ENCODE measurements at places on chromosomes 3 and 15.

GRCh38 chr3:8658306-8659212 lies 14.0 kb upstream of the SSUH2 start:
- DNase-seq = no peak

DNA sequence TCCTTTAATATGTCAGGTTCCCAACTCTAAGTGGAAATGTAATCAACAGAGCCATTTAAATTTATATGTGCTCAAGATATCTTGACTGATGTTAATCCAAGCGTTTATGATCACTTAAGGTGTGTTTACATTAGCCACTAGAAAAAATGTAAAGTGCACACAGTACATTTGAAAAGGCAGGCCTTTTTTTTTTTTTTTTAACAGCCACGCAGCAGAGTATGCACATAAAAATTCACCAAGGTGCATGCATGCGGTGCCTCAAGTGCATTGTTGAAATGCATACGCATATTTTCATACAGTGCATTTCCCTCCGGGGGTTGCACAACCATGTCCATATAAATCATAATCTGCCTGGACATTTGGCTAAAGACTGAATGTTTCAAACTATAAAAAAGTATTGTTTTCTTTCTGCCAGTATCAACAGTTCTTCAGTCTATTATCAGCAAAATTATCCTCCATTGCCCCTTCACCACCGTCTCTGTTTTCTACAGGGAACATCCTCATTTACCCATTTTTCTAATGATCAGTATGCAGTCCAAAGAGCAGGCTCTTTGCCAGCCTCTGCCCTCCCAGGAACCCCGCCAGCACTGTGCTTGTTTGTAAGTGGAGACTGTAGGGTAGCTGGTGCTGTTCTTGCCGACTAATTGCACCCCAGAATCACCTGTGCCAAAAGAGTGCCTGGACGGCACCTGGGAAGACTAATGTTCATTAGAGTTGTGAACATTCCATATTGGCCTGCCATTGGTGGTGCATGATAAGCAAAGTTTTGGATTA lies 611.2 kb upstream of the CFAP20DC start:
- no peak for DNase-seq

DNA sequence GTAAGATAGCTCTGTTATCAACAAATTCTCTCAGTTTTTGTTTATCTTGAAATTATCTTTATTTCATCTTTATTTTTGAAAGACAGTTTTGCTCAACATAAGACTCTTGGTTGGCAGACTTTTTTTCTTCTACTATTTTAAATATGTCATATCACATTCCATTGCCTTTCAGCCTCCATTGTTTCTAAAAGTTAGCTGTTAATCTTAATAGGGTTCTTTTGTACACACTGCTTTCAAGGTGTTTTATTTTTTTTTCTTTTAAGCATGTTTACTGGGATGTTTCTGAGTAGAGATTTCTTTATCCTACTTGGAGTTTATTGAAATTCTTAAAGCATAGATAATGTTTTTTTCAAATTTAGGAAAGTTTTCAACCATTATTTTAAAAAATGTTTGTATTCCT lies 294.6 kb downstream of the STXBP5L start:
- no peak for DNase-seq

DNA sequence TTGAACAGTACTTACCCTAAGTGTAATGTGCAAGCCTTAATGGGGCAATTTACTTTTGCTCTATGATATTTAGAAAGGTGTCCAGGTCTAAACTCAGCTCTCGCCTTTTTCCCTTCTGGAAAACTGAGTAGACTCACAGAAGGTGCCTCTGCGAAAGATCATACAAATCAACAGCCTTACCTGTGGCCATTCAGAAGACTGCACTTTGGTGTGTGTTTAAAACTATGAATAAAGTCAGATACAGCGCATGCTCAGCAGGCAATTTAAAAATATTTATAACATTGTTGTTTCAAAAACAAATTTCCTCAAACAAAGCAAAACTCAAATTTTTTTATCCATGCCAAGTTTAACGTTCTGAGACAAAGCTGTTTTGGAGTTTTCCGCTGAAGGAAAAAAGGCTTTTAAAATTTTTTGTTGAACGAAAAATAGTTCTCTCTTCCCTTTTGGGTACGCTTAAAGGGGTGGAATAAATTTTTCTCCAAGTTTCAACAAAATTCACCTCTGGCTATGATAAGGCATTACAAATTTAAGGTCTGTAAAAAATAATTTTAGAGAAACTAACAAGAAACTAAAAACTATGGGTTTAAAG lies 156.3 kb downstream of the TIGIT start:
- DNase-seq = no peak

DNA sequence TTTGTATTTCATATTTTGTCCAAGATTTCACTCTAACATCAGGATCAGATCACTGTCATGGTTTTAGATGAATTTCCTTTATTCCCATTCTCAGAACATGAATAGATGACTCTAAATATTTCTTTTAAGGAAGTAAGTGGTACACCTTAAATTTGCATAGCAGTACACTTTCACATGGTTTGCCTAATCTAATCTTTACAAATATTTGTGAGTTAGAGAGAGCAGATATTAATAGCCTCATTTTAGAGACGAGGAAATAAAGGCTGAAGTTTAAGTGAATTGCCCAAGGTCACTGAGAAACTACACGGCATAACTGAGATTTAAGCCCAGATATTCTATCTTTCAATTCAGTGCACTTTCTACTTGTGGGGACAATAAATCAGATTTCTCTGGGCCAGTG lies 14.2 kb downstream of the TERC start:
- no peak for DNase-seq

- DNase-seq = no peak
Measured at GRCh38 chr15:77546050-77546501, 86.6 kb downstream of the LINGO1 start.

DNA sequence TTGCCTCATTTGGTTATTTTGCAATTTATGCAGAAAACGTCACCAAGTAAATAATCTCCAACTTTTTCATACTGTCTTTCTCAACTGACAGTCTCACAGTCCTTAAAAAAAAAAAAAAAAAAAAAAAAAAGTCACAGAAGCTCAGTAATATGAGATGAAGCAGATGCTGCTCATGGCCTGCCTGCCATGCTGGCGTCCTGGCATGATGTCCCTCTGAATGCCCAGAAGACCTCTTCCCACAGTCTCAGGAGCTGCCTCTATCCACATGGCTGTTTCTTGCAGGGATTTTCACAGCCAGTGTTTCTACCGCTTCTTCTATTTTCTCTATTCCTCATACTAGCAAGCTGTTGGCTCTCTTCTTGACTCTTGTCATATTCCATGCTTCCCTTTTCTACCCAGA lies 87.7 kb downstream of the TGFBR2 start:
- DNase-seq = no peak

DNA sequence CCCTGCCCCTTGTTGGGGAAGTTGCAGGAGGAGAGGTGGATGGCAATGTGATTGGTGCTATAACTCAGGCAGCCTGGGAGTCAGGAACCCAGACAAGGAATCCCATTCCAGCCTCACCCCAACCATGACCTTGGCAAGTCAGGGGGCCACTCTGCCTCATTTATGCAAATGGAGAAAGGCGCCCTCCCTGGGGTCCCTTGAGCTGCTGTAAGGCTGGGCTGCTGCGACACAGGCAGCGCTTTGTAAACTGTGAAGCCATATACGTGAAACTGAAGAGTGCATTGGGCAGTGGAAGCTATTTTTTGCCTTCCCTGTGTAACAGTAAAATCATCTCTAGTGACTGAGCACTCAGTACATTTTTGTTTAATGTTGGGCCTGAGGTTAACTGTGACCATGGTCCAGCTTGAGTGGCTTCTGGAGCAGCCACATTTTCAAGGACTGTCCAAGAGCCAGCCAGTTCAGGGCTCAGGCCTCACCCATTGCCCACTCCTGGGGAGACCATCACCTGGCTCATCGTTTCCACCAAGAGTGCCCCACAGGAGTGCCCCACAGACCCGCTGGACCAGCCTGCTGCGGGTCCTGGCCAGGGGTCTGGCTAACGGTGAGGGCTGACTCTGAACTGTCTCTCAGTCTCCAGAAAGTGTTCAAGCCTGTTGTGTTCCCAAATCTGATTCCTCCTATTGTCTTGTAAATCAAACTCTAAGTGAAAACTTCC lies 27.9 kb downstream of the KIF7 start:
- DNase-seq = no peak
